ENCODE measurements at places on chromosomes 7 and 10.

DNA sequence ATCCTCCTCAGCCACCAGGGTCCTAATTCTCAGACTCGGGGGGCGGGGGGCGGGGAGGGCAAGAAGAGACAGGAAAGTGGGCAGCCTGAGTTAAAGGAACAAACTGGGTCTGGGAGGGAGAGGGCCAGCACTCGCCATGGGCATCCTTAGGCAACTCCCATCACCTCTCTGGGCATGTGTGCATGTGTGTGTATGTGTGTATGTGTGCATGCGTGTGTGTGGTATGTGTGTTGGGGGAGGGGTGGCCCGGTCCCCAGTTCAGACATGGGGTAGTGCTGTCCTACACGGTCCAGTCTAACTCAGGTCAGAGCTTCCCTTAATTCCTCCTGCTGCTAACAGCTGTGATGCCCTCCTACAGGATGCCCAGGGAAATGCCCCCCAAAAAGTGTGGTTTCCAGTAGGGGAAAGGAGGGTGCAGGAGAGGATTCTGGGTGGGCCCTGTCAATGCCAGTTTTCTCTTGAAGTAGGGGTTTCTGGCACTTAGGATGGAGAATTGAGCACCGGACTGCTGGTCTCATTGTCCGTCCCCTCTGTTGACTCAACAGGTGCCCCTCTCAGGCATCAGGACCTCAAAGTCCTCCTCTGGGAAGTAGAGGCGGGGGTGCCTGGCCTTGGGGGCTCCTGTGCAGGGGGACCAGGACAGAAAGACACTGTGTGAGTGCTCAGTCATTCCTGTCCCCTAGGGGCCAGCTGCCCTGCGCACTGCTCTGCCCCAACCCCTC is 15.1 kb upstream of the ZMIZ1 start:
- DNase-seq, result no peak

DNA sequence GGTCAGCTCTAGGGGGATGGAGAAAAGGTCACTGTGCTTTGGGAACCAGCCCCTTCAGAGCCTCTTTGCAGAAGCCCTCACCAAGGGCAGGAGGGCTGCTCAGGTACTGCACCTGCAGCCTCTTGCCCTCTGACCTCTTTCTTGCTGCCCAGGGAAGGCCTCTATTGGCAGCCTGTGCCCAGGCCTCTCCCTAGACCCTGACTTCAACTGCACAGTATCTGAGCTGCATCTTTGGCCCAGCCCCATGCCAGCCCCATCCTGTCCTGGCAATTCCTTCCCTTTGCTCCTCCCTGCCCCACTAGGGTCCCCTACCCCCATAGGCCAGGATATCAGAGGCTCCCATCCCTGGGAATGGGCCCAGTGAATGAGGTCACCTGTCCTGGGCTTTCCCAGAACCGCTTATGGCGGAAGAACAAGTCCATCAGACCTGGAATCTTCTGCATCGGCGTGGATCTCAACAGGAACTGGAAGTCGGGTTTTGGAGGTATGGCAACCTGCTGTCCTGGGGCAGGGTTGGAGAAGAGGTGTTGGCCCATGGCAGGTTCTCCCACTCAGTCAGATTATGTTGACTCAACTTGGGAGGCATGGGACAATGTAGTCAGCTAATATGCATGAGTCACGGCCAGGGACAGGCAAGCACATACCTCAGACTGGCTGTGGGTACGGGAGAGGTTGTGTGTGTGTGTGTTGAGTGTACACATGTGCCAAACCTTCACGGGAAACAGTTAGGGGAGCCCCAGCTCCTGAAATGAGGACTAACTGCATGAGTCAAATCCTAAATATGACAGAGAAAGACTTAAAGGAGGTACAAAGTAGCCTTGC is 17.1 kb upstream of the CPA1 start:
- DNase-seq, result peak; percentile 66

- no peak for DNase-seq
Observed at GRCh38 chr10:614790-615582, 74.5 kb downstream of the DIP2C start.

GRCh38 chr7:74014931-74015330 is 13.0 kb upstream of the ELN start:
- DNase-seq, result no peak

DNA sequence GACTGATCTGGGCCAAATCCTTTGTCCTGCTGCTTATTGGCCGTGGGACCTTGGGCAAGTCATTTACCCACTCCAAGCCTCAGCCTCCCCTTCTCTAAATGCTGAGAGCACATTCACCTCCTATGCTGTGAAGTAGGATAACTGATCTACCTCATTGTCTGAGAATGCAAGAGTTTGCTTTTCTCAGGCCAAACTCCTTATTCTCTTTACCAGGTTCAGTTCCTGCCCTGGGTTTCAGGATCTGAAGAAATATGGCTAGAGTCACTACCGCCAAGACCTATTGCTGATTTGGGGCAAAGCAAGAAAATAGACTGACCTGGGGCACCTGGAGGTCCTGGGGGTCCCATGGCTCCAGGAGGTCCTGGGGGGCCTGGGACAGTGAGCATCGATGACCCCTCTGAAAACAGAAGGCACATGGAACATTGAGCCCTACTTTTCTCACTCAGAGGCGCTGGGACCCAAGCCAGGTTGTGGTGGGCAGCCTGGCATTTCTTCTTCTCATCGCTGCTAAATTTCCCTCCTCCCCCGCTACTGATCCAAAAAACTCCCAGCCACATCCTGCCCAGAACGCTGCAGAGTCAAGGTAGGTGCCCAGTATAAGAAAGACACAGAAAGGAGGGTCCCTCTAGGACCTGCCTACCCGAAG is 42.4 kb downstream of the COL17A1 start:
- DNase-seq, result no peak

GRCh38 chr10:76175533-76176165 is 744.2 kb downstream of the LRMDA start:
- DNase-seq, result no peak

Measured in lung microvascular endothelial cell (primary cell).